ENCODE measurements at places on chromosomes 3 and 15.

DNA sequence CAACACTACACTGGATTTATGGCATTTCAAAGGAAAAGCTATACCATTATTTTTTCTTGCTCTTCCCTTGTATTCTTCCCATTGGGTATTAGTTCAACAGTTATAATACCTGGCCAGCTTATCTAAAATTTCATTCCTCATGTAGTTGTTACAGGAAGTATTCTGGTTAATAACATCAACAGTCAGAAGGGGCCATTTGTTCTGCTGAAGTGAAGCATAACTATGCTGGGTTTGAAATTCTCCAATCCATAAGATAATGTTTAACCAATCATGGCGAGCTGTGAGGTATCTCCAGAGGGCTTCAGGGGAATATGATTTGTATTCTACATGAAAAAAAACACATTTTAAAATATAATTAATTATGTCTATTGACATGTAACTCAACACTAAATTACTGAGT lies 43.4 kb downstream of the SPG11 start:
- DNase-seq, result no peak

DNA sequence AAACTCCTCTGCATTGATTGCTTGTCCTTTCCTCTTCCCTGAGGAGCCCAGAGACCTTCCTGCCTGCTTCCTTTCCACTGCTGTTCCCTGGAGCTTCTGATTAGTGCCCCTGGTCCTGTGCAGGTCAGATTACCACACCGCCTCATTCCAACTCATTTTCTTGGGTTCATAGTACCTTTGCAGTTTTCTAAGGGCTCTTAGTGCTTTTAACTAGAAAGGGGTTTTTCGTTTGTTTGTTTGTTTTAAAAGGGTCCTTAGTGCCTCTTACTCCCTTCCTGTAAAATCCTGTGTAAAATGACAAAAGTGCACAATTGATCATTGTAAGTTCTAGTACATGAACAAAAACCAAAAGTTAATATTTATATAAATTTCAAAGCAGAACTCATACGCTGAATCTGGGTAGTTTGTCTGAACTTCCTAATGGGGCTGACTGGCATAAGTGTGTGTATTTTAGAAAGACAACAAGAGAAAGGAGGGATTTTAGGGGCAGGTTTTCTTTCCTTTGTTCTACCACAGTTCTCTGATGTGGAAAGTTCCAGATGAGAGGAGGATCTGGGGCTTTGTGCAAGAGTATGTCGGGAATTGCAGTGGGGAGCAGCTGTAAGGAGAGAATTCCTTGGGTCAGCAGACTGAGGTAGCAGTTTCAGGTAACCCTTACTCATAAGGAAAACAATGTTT lies 30.6 kb downstream of the SNRK start:
- DNase-seq, result no peak

DNA sequence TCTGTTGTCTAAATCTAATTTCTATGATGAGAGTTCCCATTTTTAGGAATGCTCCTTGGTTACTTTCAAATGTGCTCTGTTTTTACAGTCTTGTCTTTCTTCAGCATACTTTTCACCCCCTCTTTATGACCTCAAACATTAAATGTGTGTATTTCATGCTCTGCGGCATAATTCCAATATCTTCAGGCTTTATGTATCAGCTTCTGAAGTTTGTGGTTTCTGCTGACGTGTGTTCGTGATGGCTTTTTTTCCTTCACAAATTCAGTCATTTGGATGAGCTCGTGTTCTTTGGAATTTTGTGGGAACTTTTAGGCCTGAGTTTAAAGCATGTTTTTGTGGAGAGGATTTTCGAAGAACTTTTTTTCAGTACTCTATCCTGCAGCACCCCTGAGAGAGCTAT lies 97.7 kb upstream of the CHRNA7 start:
- DNase-seq, result no peak

- DNase-seq, result no peak
These were observed 11.9 kb upstream of the CGNL1 start for GRCh38 chr15:57364282-57365007.

GRCh38 chr3:54171509-54171908 lies 49.2 kb downstream of the CACNA2D3 start:
- no peak for DNase-seq

- DNase-seq, result no peak
These were observed 17.1 kb upstream of the ABTB1 start for GRCh38 chr3:127655641-127656040.
